ENCODE measurements at places on chromosomes 11 and 22. TPM values are rescaled to one million over a fixed set of nuclear protein-coding genes. Genes with fewer than 3 reads are reported as not detected.

The TMPRSS5 gene
- 0.39 TPM for polyA plus RNA-seq

The ART1 gene
- polyA plus RNA-seq: not detected

The KDM4E gene
- polyA plus RNA-seq: not detected

The ZBED5 gene
- polyA plus RNA-seq: 5.4 TPM

The HPX gene
- 6,171 TPM for polyA plus RNA-seq

The KREMEN1 gene
- 2.2 TPM for polyA plus RNA-seq

The STX5 gene
- 13.6 TPM for polyA plus RNA-seq

The RAB38 gene
- polyA plus RNA-seq: 0.32 TPM

The OR51A7 gene
- not detected for polyA plus RNA-seq

The GSTT2B gene
- polyA plus RNA-seq: 9.9 TPM

The TXN2 gene
- polyA plus RNA-seq: 154 TPM

The TUB gene
- 0.35 TPM for polyA plus RNA-seq

The BDNF gene
- 0.06 TPM for polyA plus RNA-seq

The NXPE4 gene
- polyA plus RNA-seq: not detected

The LUZP2 gene
- polyA plus RNA-seq: not detected

The TECTA gene
- 0.46 TPM for polyA plus RNA-seq

DNA sequence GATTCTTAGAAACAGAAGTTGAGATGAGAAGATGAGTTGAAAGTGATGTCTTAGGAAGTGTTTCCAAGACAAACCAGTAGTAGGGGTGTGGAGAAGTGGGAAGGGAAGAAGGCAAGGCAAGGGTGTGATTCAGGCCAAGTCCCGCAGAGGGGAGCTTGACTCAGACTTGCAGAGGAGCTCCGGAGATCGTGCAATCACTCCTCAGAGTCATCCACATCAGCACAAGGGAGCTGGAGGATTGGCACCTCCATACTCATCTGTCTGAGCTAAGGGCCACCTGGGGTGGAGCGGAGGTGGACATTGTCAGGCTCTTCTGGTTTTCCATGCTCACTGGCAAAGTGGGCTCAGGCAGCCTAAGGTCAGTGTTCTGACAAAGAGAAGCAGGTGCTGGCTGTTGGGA, 44.4 kb downstream of the CHRDL2 start:
- no peak for DNase-seq

- DNase-seq: no peak
Observed at GRCh38 chr22:44880610-44881290, 128.4 kb downstream of the ARHGAP8 start.

GRCh38 chr11:125111001-125111342, 454 bp downstream of the TMEM218 start:
- no peak for DNase-seq

- DNase-seq: no peak
Observed at GRCh38 chr11:35855671-35856070, 88.2 kb upstream of the LDLRAD3 start.

DNA sequence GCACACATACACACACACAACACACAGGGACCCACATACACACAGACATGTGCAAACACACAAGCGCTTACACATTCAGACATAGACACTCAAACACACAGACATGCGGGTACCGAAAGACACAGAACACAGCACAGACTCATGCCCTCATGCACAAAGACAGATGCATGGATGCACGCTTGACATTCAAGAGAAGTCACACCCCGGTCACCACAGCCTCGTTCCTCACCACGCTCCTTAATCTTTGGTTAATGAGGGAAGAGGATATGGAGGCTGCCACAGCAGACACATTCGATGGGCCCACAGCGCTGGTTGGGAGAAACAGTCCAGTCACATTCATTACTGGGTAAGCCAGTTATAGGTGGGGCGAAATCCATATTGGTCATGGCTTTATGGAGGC, 51.9 kb upstream of the EIF3D start:
- no peak for DNase-seq

- DNase-seq: no peak
Observed at GRCh38 chr22:22798716-22799115, 88.9 kb upstream of the IGLL5 start.

DNA sequence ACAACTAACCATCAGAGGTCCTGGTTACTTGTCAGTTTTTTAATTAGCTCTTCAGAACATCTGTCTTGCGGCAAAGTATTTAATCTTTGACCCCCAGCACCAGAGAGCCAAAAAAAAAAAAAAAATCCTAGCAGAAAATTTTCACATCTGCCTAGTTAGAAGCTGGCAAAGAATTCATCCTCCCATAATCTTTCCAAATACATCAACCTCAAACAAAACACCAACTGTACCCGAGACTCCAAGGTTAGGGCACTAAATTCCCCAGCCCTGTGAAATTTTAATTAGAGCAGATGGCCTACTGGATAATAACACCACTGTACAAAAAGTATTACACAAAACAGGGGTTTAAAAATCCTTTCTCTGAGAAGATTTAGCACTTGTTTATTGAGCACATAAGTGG, 55.7 kb downstream of the RAB38 start:
- DNase-seq: no peak

GRCh38 chr11:29534836-29535235, 482.0 kb downstream of the KCNA4 start:
- DNase-seq: no peak

- no peak for DNase-seq
Observed at GRCh38 chr22:30325065-30325720, 1.5 kb downstream of the TBC1D10A start.

- no peak for DNase-seq
Observed at GRCh38 chr11:81059356-81059755, 1618.5 kb upstream of the TENM4 start.

DNA sequence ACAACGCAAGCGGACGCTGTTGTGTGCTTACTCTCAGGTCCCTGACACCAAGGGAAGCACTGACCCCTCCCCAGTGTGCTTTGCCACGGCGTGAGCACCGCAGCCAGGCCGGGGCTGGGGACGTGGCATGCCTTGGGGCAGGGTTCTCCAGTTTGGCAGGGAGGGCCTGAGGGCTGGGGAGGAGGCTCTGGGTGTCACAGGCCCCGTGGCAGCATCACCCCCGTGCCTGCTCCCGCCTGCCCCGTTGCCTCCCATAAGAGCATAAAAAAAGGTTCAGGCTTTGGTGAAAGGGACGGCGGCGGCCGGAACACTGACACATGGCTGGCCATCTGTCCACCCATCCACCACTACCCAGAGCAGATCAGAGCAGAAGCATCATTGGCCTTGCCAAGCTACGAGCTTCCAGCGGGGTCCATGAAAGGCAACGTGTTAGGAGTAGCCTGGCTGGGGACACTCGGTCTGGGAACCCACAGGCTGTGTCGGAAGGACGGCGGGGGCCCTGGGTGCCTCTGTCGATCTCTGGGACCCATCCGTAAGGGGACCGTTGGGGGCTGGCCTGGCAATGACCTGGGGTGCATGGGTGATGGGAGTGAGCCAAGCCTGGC, 183.0 kb downstream of the IGLL1 start:
- DNase-seq: no peak

- DNase-seq: no peak
Observed at GRCh38 chr11:117477721-117478120, 150.1 kb downstream of the CEP164 start.

GRCh38 chr11:35515224-35515623, 10.2 kb downstream of the PAMR1 start:
- DNase-seq: no peak

DNA sequence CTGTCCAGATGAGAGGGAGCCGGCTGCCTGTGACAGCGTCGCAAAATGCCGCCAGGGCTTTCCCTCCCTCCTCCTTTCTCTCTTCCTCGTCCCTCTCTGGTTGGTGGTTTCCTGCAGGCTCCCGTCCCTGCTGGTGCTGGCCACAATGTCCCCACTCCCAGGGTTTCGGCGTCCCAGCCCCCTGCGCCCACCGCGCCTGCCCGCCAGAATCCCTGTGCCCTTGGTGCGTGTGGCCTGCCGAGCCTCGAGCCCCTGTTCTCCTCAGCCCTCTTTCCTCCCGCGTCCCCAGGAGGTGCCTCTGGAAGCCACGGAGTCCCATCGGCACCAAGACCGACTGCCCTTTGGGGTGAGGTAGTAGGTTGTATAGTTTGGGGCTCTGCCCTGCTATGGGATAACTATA, 37.9 kb upstream of the PPARA start:
- DNase-seq: no peak

GRCh38 chr11:34339149-34340064, 18.4 kb downstream of the ABTB2 start:
- DNase-seq: no peak

GRCh38 chr11:47506795-47507562, 46.0 kb downstream of the CELF1 start:
- DNase-seq: no peak

- DNase-seq: no peak
Observed at GRCh38 chr11:118629761-118630661, 22.6 kb downstream of the PHLDB1 start.

- DNase-seq: no peak
Observed at GRCh38 chr11:71548120-71548519, at the start of gene KRTAP5-9. TSS of gene KRTAP5-9 (plus strand) at chr11:71548420. CDS start at chr11:71548658, 238 bp downstream.

GRCh38 chr11:3051196-3052108, 5.8 kb downstream of the CARS1 start:
- no peak for DNase-seq

DNA sequence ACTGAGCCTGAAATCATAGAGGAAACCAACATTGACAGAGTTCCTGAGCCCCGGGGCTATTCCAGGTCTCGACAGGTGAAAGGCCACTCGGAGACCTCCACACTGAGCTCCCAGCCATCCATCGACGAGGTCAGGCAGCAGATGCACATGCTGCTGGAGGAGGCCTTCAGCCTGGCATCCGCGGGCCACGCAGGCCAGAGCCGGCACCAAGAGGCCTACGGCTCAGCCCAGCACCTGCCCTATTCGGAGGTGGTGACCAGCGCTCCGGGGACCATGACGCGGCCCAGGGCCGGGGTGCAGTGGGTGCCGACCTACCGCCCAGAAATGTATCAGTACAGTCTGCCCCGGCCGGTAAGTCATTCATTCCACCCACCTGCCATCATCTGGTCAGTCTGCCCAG, 54.9 kb downstream of the C11orf91 start:
- DNase-seq: no peak

DNA sequence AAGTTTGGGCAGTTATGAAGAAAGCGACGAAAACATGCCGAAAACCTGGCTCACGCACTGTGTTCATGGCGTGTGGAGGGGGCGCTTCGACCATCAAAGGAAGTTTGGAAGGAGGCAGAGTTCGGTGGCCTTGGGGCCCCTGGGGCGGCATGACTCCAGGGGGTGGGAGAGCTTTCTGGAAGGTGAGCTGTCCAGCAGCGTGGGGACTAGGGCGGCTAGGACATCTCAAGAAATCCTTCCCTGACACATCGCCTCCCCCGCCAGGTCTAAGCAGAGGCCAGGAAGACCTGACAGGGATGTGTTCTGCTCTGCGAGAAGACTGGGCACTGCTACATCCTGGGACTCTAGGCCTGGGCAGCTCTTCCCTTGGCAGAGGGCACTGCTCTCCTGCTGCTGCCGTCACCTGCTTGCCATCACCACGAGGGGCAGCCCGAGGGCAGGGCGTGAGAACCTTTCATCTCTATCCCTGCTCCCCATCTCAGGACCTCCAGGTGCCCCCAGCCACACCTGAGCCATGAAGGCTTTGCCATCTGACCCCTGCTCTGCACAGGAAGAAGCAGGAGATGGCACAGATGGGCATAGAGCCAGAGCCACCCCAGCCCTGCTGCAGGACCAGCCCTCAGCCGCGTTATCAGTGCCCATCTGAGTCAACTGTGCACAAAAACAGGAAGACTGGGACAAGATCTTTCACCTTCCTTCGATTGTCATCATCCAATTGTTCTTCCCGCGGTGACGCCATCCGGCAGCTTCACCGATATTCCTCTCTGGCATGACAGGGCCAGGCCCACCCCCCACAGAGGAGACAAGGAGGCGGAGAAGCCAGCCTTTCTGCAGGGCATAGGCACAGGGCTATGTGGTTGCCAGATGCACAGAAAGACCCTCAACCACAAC, 12.7 kb downstream of the LINC01488 start:
- DNase-seq: no peak

GRCh38 chr11:11427140-11427539, 74.1 kb upstream of the CSNK2A3 start:
- DNase-seq: no peak

Data from liver (tissue), 10 donors.